ENCODE measurements at places on chromosomes 4 and X.

DNA sequence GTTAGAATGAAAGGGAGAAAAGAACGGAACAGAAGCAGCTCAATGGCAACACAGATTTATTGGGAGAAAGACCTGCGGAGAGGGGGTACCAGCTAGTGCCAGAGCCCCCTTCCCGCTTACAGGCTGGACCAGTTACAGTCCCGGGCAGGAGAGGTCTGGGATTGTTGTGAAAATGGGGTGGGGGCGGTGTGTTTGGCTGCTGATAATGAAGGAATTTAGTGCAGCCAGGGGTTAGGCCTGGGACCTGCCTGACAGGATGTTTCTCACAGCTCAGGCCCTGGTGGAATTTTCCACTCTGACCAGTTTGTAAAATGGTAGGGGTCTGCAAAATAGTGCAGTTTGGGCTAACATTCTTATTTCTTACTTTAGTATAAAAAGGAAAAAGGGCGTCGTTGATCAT lies 75.4 kb upstream of the SPIN4 start:
- DNase-seq: no peak

- peak; percentile 2 for DNase-seq
Measured at GRCh38 chrX:19017271-19017670, 33.4 kb upstream of the PHKA2 start.

DNA sequence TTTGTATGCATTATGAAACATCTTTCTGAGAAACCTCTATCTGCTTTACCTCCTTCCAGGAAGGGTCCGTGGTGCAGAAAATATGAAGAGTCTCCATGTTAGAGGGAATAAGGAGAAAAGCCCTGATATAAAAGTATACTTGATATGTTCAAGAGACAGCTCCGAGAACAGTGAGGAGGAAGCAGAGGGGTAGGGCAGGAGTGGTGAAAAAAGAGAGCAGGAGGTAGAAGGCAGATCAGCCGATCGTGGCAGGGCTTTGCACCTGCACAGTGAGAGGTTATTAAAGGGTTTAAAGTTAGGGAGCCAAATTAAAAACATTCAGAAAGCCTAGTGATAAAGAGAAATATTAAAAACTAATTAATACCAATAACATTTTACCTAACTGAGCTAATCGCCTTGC lies 419.7 kb downstream of the FAT4 start:
- DNase-seq: no peak

- DNase-seq: no peak
Measured at GRCh38 chr4:116180157-116180601, 905.2 kb downstream of the TRAM1L1 start.

DNA sequence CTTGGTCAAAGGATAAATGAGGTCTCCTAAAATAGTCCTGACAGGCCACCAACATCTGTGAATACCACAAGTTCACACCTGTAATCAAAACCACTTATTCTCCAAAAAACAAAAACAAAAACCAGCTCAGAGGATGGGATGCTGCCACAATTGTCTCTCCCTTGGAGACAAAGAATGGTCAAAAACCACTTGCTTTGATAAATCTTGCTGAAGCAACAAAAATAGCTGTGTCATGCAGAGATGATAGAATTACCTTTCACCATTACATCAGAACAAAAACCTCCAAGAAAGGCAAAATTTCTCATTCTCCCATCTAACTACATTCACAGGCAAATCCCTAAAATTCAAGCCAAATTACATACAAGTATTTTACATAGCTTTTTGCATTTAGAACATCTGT lies 180.4 kb downstream of the MAML3 start:
- no peak for DNase-seq

GRCh38 chrX:26387906-26388305 lies 171.9 kb downstream of the MAGEB5 start:
- no peak for DNase-seq

- DNase-seq: no peak
Measured at GRCh38 chrX:40411340-40412111, 169.2 kb upstream of the ATP6AP2 start.

GRCh38 chr4:148344352-148344751 lies 97.9 kb downstream of the NR3C2 start:
- no peak for DNase-seq

DNA sequence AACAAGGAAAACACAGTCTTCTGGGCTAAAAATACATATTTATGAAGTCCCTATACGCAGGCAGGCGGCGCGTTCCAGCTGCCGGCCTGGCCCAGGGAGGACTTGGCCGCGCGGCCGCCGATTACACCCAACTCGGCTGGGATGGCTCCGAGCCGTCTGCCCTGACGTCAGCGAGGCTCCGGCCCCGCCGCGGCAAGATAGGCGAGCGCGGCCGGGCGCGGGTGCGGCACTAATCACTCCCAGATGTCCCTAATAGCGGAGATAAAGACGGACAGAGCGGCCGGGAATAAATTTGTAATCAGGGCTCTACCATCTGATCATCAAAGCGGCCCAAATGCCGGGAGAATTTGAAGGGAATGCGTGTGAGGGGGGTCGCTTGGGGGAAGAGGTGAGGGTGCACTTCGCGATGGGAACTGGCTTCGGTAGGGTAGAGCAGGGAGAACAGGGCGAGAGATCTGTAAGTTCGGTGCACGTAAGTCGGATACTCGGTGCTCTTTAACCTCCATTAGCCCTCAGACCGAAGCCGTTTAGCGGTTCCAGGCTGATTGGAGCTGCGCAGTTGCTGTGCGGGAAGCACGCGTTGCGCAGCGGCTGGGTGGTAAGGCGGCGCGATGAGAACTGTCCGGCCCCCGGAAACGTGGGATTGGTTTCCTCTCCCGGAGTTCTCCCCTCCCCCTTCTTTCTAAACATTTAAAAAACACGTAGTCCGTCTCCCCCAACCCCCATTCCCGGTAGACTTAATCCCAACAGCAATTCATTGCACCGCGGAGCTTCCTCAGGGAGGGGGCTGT lies 7.7 kb downstream of the HAND2 start:
- DNase-seq: no peak

DNA sequence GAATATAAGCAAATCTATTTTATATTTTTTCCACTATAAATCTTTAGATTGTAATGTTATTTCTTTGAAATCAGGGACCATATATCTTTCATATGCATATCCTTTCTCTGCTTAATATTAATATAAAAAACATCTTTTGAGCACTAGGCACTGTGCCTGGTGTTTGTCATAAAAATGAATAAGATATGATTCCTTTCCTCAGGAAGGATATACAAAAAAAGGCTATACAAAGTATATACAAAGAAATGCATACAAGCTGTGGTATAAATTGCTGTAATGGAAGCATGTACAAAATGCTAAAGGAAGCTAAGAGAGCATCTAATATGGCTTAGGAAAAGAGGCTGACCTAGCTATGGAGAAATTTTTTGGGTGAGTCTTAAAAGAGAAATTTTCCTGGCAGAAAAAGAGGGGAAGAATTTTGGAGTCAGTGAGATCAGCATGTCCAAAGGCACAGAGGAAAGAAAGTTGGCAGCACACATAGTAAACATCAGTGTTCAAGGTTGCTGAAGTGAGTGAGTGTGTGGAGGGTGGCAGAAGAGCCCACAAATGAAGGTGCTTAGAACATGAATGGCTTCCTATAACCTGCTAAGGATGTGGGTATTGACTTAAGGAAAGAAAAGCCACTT lies 500.0 kb downstream of the SPRY1 start:
- DNase-seq: no peak

DNA sequence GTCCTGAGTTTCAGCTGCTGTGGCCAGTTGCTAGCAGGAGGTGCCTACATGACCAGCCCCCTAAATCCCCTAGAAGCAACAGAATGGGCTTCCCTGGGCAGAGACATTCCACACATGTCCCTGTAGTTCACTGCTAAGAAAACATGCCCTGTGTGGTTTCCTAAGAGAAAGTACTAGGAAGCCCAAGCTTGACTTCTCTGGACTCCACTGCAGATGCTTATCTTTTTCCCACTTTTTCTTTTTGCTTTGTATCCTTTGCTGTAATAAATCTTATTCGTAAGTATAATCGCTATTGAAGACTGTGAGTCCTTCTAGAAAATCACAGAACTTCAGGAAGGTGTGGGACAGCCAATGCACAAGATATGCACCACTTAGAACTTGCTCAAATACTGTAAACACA lies 15.6 kb downstream of the RPGR start:
- no peak for DNase-seq

GRCh38 chr4:86968547-86968946 lies 33.7 kb downstream of the AFF1 start:
- no peak for DNase-seq

- DNase-seq: no peak
Measured at GRCh38 chr4:83569429-83569828, 33.5 kb downstream of the GPAT3 start.

- DNase-seq: no peak
Measured at GRCh38 chr4:24589448-24589847, 5.1 kb upstream of the DHX15 start.

DNA sequence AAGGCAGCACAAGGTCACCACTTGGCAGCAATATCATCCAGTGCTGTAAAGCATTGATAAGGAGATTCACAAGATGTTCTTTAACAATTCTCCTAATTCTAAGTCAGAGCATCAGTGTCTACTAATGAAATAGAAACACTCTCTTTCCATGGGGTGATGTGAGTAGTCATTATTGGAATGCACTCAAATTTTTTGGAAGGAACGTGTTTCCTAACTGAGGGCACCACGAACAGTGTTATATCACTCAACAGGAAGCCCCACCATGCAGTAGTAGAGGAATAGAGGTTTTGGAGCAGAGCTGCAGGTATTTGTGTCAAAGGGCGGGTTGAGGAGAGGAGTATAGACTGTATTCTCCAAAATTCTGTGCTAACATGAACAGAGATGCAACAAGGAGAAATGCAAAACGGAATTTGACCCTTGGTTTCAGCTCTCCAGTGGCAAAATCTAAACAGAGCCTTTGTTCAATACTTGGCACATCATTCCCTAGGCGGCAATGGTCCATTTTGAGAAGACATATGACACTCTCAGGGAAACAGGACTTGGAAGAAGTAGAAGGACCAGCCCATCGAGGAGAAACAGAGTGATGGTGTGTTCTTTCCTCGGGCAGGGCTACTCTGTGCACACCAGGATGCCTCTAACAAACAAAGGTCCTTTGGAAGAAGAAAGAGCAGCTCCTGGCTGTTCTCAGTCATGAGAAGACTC lies 98.9 kb downstream of the CPEB2 start:
- DNase-seq: no peak

DNA sequence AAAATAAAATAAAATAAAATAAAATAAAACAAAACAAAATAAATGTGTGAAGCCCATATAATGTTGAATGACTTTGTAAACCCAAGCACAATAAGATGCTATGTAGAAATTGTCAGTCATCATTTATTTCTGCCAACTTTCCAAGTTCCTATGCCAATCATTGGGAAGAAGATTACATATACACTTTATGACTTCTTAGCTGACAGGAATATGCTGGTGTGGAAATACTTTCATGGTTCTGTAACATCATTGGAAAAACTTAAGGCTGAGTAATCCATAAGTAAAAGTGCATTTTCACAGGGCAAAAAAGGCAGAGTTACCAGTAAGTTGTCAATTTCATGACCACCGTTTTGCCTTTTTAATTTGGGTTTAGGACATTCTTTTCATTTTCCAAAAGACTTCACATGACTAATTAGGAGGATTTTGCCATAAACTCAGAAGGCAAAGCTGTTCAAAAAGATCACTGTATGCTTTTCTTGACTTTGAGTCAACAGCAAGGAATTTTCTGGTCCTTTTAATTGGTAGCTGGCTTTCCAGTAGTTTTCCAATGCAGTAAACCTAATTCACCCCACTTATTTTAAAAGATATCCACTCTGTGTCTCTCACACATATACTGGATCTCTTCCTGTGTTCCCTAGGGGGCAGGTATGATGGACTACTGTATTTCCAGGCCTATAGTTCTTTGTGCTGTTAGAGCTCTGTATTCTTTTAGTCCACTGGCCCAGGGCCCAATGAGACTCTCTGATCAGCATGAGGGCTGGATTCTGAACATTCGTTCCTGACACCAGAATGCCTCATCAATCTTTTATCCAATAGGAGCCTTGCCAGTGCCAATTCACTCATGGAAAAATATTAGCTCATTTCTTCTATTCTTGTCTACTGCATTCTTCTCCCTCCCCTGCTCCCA lies 26.2 kb upstream of the SCRG1 start:
- DNase-seq: no peak

GRCh38 chr4:148007314-148007760 lies 275.4 kb downstream of the ARHGAP10 start:
- DNase-seq: no peak

DNA sequence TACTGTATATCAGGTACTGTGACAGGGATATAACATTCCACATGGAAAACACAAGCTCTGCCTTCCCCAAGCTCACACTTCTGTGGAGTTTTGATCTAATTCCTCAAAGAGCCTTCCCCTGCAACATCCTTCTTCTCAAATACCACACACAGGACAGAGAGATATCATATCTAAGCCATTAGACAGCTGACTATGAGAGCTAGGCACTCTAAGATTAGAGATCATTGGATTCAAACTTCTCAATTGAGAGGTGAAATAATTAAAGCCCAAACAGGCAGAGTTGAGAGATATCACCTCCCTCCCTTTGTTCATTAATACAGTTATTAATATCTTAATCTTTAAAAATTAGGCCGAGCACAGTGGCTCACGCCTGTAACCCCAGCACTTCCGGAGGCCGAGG lies 25.0 kb downstream of the TEC start:
- no peak for DNase-seq

GRCh38 chrX:49072712-49073095 lies 1.1 kb downstream of the PRAF2 start:
- DNase-seq: no peak

DNA sequence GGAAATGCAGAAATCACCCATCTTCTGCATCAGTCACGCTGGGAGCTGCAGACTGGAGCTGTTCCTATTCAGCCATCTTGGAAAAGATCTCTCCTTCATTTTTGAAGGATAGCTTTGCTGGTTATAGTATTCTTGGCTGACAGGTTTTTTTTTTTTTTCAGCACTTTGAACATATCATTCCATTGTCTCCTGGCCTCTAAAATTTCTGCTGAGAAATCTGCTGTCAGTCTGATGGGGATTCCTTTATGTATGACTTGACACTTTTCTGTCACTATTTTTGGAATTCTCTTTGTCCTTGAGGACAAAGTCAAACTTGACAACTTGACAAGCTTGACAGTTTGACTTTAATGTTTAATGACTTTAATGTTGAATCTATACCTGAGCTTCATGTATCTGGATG lies 16.8 kb downstream of the HPGDS start:
- DNase-seq: no peak

- no peak for DNase-seq
Measured at GRCh38 chr4:74105656-74106280, 6.8 kb upstream of the CXCL2 start.

GRCh38 chrX:39714471-39714870 lies 383.3 kb downstream of the BCOR start:
- DNase-seq: no peak

DNA sequence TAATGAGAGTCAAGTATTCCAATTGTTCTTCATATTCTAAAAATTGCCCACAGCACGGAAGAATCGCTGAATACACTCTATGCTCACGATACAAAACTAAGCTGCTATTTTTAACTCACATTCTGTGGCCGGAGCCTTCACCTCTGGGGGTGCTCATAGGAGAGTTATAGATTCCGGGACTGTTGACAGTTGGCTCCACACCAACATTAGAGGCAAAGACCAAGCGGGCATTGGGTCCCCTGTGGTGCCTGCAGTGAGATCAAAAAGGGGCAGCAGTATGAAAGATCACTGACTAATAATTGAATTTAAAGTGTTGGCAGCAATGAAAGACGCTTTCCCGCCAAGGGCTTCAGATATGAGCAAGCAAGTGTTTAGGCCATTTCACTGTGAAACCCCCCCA lies 146.0 kb downstream of the TMEM144 start:
- DNase-seq: no peak

GRCh38 chr4:94171616-94172015 lies 36.0 kb upstream of the SMARCAD1 start:
- DNase-seq: no peak

GRCh38 chr4:72768364-72768763 lies 199.3 kb upstream of the ADAMTS3 start:
- no peak for DNase-seq

All from hematopoietic multipotent progenitor cell (in vitro differentiated cells).